Mesenteric fat pad (tissue), 1 donor: ENCODE measurements at places on chromosomes 7 and 10. TPM values are rescaled to one million over a fixed set of nuclear protein-coding genes. Genes with fewer than 3 reads are reported as not detected.

ADARB2 gene
- 0.06 TPM for total RNA-seq

DNAJB9 gene
- total RNA-seq = 31.9 TPM

MSMB gene
- total RNA-seq = not detected

SPDYE2 gene
- not detected for total RNA-seq

TMEM229A gene
- not detected for total RNA-seq

CFAP46 gene
- not detected for total RNA-seq

MARCHF5 gene
- 52.7 TPM for total RNA-seq

TMEM270 gene
- not detected for total RNA-seq

LGI1 gene
- total RNA-seq = not detected

OR2A12 gene
- not detected for total RNA-seq

PPP1R9A gene
- total RNA-seq = 13.8 TPM

DCLRE1A gene
- total RNA-seq = 2.7 TPM

NACAD gene
- total RNA-seq = 6.2 TPM

UCN3 gene
- not detected for total RNA-seq

GRID2IP gene
- total RNA-seq = not detected

BMPER gene
- 4.6 TPM for total RNA-seq

SLC26A5 gene
- total RNA-seq = 0.19 TPM

BAMBI gene
- 14.3 TPM for total RNA-seq

ZNF777 gene
- 9.2 TPM for total RNA-seq

TSPAN15 gene
- 109 TPM for total RNA-seq

JAZF1 gene
- 27.7 TPM for total RNA-seq

TFEC gene
- 12.7 TPM for total RNA-seq

UCMA gene
- total RNA-seq = not detected

FAM25C gene
- not detected for total RNA-seq

PIP gene
- not detected for total RNA-seq

HOXA4 gene
- total RNA-seq = 4.0 TPM
